NCI-H2081 treated with DMSO at 0.1 percent for 48 hours (cell line): ENCODE measurements at places on chromosomes 1 and 21.

DNA sequence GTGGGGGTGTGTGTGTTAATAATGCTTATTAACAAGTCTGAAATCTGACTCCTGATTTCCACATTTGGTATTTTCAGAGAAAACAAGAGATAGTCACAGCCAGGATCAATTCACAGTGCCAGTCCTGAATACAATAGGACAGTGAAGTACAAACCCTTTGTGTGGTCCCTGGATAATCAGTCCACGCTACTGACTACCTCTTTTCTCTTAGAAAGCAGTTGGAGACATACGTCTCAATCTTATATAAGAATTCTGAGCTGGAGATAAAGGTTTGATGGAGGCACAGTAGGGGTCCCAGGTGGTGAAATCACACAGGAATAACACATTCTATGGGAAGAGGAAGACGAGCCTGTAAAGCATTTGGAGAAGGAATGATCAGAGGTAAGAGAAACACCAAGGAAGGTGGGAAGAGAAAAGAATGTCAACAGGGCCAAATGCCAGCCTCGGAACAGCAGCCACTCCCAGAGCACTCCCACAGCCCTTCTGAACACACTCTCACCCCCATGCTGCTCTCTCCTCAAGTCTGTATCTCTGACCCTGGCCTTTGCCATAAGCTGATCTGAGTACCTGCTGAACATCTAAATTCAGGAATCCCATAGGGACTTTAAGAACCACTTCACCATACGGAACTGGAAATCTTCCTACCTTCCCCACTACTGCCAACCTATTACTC lies 48.6 kb downstream of the TRAF5 start:
- DNase-seq, result no peak

DNA sequence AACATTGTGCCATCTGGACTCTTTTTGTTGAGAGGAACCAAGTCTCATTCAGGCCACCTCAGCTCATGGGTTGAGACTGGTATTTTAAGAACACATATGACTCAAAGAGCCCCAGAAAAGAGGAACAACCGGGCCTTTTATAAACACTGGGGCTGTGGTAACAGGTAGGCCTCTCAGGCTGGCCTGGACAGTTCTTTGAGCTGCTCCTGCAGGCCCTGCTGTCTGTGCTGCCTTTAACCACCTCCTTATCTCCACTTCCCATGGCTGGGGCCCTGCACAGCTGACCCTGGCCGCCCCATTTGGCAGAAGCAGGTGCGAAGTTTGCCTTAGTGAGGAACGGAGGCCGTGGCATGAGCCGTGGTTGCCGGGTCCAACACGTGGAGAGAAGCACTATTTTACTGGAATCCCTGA lies 163.3 kb downstream of the RHOU start:
- DNase-seq, result no peak

DNA sequence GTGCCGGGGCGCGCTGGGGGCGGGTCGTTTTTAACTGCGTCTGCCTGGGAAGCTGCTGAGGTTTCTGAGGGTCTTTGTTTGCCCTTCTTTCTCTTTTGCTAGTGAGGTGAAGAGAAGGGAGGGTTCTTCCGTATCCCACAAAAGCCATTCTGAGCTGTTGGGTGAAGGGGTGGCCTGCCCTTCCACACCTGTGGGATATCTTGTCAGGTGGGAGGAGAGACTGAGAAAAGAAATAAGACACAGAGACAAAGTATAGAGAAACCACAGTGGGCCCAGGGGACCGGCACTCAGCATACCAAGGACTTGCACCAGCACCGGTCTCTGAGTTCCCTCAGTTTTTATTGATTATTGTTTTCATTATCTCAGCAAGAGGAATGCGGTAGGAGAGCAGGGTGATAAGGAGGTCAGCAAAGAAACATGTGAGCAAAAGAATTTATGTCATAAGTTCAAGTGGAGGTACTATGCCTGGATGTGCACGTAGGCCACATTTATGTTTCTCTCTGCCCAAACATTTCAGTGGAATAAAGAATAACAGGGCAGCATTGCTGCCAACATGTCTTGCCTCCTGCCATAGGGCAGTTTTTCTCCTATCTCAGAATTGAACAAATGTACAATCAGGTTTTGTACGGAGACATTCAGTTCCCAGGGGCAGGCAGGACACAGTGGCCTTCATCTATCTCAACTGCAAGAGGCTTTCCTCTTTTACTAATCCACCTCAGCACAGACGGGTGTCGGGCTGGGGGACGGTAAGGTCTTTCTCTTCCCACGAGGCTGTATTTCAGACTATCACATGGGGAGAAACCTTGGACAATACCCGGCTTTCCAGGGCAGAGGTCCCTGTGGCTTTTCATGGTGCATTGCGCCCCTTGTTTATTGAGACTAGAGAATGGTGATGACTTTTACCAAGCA lies 972 bp downstream of the PGBD2 start:
- no peak for DNase-seq

GRCh38 chr1:212089560-212090163 lies 54.1 kb downstream of the DTL start:
- DNase-seq, result no peak

- DNase-seq, result no peak
Observed at GRCh38 chr1:200302192-200302920, 107.5 kb downstream of the ZNF281 start.

DNA sequence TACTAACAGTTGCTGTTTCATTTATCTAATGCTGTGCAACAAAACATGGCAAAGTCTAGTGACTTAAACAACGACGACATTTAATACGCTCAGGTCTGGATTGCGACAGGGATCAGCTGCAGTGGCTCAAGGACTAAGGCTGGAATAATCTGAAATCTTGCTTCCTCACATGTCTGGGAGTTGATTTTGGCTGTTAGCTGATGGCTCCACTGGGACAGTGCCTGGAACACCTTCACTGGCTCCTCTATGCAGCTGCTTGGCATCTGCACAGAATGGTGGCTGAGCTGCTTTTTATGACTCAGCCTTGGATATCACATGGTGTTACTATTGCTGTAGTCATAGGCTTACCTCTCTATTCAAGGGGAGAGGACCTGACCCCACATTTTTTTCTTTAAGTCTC lies 24.0 kb upstream of the BTG3 start:
- no peak for DNase-seq

DNA sequence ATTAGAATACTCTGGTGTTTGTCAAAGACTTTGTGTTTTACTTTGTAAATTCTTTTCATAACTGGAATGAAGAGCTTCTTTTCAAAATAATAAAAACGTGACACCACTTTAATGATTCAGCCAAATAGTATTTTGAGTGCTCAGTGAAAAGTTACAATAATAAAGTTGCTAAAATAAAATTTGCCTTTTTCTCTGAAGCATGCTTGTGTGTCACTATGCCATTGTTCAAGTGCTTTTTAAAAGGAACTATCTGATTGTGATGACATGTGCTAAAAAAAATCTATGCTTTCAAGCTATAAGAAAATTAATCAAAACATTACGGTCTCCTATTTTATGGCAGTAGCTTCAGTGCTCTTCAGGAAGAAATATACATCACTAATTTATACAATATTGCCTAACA lies 1290.5 kb upstream of the B3GALT2 start:
- DNase-seq, result no peak

DNA sequence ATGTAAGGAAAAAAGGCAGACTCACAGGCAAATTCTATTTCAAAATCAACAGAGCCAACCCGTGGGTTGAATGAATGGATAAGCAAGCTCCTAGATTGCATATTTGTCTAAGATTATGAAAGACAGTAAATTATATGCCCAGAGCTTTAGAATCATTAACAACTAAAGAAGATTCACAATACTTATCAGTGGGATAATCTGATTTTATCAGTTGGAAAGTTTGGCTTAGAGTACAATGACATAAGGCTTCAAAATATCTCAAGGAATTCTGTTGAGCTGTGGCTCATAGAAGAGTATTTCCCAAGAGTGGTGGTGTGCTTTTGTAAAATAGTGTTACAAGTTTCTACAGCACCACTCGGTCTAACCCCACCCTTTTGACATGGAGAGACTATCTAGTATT lies 85.5 kb downstream of the ADAMTS1 start:
- no peak for DNase-seq

- no peak for DNase-seq
Observed at GRCh38 chr1:230317823-230318819, 108.0 kb downstream of the PGBD5 start.

DNA sequence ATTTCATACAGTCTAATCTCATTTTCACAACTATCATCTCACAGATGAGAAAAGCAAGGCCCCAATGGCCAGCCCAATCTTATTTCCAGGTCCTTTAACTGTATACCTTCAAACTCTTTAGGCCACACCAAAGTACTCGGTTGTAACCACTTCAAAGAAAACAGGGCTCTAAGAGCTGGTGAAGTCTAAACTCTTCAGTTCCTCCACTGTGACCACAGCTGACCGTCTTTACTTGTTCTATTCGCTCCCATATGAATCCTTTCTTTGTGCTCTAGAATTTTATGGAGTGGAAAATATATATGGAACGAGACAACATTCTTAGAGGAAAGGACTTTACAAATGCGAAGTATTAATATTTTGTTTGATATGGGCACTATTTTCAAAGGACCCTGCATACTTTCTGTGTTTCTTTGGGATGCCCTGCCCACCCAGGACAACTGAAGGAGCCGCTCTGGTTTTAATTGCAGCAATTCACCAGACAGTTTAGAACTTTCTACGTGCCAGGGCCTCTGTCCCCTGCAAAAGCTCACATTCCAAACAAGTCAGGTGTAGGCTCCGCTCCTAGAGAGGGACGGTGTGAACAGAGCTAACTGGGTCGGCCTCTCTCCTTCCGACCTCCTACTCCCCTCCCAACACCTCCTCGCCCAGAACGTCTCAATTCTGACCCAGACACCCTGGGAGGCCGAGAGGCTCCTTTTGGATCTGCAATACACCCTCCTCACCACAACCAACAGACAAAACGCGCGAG lies 15.7 kb downstream of the IER5 start:
- DNase-seq, result no peak

- DNase-seq, result no peak
Observed at GRCh38 chr1:107535091-107535490, 394.3 kb downstream of the NTNG1 start.

- no peak for DNase-seq
Observed at GRCh38 chr1:206082831-206083695, 30.1 kb downstream of the RHEX start.

GRCh38 chr1:193085263-193085662 lies 20.0 kb downstream of the GLRX2 start:
- peak; percentile 30 for DNase-seq

DNA sequence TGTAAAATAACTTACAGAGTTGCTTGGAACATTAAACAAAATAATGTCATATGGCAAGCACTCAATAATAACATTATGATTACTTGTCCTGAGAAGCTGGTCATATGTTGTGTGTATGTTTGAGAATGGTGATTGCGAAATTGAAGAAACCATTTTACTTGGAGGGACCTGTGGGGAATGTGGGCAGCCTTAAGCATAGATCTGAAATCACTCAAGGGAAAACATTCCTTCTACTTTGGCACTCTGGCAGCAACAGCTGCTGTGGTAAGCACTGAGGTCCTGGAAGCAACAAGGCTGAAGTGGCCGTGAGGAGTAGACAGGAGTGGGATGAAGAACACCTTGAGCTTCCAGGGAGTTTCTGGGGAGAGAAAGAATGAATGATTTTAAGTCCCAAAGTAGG lies 165.4 kb upstream of the ADAMTS5 start:
- DNase-seq, result no peak

DNA sequence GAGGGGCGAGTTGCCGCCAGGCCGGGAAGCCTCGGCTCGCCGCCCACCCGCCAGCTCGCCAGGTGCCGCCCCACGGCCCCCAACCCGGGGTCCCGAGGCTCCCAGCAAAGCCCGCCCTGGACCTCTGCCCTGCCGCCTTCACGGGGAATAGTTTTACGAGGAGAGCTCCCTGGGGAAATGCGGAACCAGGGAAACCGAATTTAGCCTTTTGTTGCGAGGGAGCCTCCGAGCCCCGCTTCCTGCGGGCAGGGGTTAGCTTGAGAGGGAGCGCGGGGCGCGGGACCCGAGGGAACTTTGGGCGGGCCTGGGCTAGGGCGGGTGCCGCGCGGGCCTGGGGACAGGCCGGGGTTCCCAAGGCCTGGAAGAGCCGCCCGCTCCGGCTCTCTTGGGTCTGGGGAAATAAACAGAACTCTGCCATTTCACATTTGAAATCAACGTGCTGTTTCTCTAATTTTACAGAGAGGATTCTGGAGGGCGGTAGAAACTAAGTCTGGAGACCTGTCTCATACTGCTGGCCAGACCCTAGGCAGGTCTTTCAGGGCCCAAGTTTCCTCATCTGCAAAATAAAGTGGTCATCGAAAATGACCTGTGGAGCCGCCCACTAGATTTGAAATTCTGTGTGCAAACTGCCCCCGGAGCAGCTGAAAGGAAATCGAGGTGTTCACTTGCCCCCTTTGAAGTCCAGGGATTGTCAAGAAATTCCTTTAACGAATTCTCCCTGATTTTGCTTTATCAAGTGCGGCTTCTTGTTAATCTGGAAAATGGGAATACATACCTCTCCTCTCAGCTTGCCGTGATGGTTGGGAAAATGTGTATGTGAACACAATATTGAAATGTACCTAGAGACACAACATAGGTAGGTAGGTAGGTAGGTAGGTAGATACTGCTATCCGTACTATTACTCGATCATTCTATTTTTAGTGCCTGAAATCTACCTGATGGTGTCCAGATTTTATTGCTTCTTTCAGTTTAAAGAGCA lies 749 bp upstream of the GLUL start:
- DNase-seq, result no peak

GRCh38 chr1:154758346-154758745 lies 111.7 kb downstream of the KCNN3 start:
- no peak for DNase-seq

DNA sequence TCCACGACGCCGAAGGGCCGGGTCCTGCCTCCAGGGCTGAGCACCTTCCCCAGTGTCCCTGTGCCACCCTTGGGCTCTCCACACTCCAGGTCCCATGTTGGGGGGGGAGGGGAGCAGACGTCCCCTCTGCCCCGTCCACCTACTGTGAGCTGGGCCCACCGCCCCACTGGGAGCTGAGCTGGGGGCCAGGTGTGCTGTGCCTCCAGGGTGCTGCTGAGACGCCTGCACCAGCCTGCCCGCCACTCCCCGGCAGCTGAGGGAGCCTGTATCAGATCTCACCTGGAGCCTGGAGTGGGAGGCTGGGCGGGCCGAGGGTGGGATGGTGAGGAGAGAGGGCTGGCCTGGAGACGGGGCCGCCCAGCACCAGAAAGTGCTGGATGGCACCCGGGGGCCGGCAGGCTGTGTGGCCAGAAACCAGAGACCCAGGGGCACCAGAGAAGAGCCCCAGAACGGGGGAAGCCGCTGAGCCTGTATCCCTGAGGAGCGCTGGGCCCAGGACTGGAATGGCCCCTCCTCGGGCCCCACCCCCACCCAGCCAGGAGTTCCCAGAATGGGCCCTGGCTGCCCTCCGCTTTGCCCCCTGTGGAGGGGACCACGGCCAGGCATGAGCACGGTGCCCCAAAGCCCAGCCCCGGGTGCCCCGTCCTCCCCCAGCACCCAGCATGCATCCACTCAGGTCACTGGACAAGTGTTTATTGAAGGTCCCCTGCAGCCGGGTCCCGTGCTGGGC lies 3.4 kb downstream of the TNFRSF18 start:
- DNase-seq, result no peak

GRCh38 chr1:178066296-178066907 lies 27.5 kb upstream of the RASAL2 start:
- DNase-seq, result no peak

- no peak for DNase-seq
Observed at GRCh38 chr1:158272681-158273080, 17.0 kb upstream of the CD1C start.

GRCh38 chr1:38241594-38242334 lies 195.2 kb upstream of the POU3F1 start:
- DNase-seq, result no peak
